Activated T-helper 1 cell treated with anti-CD3 and anti-CD28 coated beads, Interleukin-12 subunit alpha, Interleukin-12 subunit beta, Interleukin-2, Interleukin-4 antibody, amounts not matched to agents 30 ng/mL and 10 ng/mL and 1 ng/mL, durations not matched to agents 14 hours and 24 hours and 36 hours (primary cell): ENCODE measurements at places on chromosomes 13 and 19. TPM values are rescaled to one million over a fixed set of nuclear protein-coding genes. Genes with fewer than 3 reads are reported as not detected.

DNA sequence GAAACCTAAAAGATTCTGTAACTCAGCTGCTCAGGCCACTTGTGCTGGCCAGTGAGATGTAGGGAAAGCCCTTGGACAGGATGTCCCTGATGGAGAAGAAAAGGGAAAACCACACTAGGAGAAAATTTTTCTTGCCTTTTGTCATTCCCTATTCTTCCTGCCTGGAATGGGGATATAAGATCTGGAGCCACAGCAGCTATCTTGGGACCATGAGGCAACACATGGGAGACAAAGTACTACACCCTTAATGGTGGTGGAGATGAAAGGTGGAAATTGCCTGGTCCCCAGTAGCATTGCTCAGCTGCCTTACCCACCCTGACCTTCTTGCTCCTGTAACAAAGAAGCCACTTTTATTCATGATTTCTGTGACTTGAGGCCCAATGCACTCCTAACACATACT lies 9.4 kb downstream of the RSPH6A start:
- no peak for DNase-seq

The SULT2B1 gene
- total RNA-seq = not detected in 2 replicates

- no peak for DNase-seq
Observed at GRCh38 chr19:58479303-58479702, 3.2 kb downstream of the ZNF446 start.

The SLC44A2 gene
- total RNA-seq = 92.9 and 94.4 TPM in 2 replicates

The SLC10A2 gene
- total RNA-seq = not detected in 2 replicates

The COX7A1 gene
- total RNA-seq = not detected in 2 replicates

- DNase-seq = no peak
Observed at GRCh38 chr19:36110487-36111199, at the start of gene OVOL3. TSS of gene OVOL3 (plus strand) at chr19:36111143. CDS start at chr19:36111203, 60 bp downstream.

DNA sequence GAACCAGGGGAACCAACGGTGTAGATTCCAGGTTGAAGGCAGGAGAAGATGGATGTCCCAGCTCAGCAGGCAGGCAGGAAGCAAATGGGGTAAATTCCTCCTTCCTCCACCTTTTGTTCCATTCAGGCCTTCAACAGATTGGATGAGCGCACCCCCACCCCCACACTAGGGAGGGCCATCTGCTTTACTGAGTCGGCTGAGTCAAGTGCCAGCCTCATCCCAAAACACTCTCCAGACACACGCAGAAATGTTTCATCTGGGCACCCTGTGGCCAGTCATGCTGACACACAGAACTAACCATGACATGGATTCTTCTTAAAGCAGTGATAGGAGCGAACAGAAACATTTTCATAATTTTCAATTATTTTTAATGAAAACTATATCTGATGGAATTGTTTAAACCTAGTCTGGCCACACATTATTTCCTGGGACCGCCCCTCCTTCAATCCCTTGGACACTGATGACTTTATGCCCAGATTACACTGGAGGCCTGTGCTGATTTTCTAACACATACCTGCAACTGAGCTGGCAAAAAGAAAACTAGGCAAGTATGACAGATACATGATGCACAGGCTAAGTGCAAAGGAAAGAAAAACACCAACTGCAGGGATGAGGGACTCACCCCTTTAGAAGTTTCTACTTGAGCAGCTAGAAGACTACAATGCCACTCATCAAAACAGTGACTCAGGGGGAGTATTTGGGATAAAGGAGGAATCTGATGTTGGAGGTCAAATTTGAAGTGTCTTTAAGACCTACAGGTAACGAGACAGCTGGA lies 154.2 kb downstream of the TNFRSF19 start:
- no peak for DNase-seq

GRCh38 chr13:93004919-93005318 lies 221.7 kb upstream of the GPC6 start:
- no peak for DNase-seq
